Eye (tissue), 1 donor: ENCODE measurements at places on chromosomes 1 and 21.

DNA sequence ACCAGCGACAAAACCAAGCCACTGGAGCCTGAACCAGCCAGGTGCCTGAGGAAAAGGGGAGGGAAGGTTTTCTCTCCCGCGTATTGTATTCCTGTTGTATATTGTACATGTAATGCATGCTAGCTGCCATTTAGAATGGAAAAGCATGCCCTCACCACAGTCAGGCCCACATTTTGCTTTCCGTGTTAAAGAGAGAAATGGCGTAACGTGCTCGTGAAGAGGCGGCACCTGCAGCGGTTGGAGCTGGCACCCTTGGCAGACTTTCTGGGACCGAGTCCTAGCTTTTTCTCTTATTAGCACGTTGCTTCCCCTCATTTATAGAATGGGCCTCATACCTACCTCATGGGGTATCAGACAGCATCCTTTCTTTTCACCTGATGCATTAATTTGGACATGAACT, 135.3 kb upstream of the IRF2BP2 start:
- no peak for DNase-seq

GRCh38 chr1:205335692-205336091, 14.1 kb upstream of the NUAK2 start:
- peak; percentile 91 for DNase-seq

DNA sequence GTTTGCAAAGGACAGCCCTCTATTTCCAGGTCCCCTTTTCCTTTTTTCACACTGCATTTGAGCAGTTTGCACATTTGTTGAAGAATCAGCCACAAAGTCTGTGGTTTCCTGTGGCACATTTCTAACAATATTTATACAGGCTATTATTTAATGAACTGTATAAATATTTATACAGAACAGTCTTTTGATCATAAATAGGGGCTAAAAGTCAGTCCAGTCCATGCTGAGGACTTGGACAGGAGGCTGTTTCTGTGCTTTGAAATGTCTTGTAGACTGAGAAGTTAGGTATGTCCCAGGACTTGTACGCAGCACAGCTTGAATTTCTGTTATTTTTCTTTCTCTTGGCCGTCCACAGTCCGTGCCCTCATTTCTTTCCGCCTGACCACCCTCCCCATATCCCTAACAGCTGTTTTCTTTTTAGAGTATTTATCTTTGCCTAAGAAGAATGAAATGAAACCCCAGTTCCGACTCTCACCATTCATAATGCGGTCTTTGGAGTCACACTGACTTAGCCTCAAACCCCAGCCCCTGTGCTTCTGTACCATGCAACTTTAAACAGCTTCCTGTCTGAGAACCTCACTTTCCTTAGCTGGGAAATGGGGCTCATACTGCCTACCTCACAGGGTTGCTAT, 19.7 kb downstream of the FGGY start:
- peak; percentile 65 for DNase-seq

GRCh38 chr1:205663286-205663936, 16.9 kb downstream of the SLC45A3 start:
- DNase-seq = no peak

DNA sequence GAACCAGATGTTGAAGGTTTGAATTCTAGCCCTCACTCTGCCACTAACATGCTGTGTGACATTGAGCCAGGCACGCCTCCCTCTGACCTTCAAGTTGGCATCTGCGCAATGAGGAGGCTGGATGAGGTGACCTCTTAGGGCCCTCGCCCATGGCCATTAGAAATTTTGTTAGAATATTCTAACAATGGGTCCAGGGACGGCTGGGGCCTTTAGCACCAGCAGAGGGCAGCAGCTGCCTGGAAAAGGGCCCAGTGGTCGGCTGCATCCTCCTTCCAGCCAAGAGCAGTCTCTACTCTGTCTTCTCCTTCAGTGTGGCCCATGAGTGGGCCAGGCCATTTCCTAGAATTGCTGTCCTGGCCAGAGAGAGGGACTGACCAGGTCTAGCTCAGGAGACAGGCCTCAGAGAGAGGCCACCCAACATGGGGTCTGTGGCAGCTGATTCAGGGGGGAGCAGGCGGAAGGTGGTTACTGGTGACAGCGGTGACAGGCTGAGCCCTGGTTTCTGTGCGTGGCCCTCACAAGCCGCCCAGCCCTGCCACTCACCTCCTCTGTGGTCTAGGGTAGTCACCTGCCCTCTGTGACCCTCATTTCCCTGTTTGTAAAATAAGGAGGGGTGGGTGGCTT, 101.3 kb upstream of the ACTL8 start:
- DNase-seq = peak; percentile 83

DNA sequence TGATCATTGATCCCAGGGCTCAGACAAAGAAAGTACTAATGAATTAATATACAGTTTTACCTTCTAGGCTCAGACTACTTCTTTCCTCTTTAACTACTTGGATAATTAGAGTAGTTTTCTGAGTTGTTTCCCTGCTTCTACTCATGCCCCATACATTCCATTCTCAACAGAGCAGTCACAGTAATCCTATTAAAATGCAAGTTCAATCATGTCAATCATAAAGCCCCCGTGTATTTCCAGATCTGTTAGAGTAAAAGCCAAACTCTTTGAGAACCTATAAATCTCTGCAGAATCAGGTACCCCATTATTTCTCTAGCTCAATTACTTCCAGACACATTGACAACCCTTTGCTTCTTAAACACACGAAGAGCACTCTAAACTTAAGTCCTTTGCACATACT, 242.1 kb upstream of the PRMT6 start:
- peak; percentile 32 for DNase-seq

DNA sequence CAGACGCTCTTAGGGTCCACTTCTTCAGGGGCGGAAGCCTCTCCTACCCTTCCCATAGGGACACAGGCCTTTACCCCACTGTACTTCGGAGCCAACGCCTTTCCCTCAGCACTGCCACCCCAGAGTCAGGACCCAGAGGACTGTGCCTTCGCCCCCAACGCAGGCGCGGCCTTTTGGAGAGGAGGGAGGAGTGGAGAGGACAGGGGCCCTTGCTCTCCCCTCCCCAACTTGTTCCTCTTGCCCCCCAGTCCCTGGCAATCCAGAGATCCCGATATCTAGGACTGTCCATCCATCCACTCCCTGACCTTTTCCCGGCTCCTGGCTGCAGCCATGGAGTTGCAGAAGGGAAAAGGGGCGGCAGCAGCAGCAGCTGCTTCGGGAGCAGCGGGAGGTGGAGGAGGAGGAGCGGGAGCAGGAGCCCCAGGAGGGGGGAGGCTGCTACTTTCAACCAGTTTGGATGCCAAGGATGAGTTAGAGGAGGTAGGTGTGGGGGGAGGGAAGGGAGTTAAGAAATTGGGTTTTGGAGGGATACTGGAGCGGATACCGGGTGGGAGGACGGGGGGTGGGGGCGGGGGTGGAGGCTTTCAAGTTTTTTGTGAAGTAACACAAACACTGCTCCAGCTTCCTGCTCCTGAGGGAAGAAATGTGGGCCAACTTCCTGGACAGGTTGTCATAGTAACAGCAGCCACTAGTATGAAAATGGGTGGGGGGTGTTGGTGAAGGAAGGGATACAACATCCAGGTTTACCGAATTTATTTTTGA, 636 bp downstream of the INTS3 start:
- DNase-seq = peak; percentile 79

DNA sequence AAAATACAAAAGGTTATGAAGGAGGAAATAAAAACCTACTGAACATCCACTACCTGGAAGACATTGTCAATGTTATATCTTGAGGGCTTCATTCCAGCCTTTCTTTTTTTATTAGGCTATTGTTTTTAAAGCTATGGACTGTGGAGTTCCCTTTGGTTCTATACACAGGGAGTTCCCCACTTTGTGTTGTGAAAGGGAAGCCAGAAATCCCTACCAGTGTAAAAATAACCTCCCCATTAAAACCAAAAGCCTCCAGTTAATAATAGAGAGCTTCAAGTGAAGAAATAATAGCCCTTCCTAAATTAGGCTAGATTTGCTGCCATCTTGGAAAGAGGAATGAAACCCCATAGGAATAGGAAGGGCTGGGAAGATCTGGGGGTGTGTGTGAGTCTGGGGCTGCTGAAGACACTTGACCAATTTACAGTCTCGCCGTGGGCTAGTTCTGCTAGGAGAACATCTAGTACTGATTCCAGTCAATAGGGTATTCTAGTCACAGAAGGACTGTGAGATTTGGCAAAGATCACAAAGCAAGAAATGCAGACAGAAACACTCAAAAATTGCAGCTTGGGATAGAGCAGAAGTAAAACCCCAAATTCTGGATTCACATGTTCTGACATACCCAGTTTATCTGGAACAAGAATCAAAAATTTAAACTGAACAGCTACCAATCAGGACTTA, 32.4 kb upstream of the PTGFRN start:
- DNase-seq = peak; percentile 36

DNA sequence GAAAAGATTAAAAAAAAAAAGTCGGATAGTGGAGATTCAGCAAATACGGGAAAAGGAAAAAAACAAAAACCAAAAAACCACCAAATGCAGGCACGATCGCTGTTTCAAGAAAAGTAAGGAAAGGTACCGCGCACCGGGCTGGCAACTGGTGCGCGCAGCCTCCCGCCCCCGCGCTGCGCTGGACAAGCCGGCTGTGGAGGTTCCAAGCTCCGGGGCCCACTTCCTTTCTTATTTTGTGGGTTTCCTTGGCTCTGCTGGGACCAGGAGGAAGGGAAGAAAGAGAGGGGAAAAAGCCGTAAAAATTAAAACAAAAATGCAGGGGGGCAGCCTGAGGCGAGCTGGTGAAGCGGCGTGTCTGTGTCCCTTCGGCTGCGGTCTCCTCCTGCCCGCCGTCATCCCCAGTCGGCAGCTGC, 233 bp downstream of the ADAMTS5 start:
- no peak for DNase-seq

DNA sequence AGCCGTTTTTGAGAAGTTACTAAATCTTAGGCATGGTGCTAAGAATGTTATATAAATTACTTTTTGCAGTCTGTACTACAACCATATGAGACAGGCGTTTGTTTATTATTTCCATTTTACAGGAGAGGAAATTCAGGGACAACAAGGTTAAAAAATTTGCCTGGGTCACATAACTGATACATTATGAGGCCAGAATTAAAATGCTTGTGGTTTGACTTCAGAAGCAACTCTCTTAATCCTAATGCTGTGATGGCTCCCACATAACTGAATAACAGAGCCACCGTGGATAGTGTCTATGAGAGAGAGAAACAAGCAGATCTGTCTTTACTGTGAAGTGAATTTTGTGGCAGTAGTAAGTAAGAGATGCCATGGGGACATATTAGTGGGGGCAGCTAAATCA, 184.9 kb downstream of the NCAM2 start:
- DNase-seq = no peak

- DNase-seq = no peak
These were observed 248.1 kb upstream of the FMN2 start for GRCh38 chr1:239843541-239843940.

- no peak for DNase-seq
These were observed 2.4 kb upstream of the CCT8 start for GRCh38 chr21:29075706-29076466.

- DNase-seq = no peak
These were observed 67.2 kb downstream of the CD46 start for GRCh38 chr1:207818971-207819451.

GRCh38 chr1:57620605-57621004, 196.7 kb upstream of the DAB1 start:
- DNase-seq = peak; percentile 69

DNA sequence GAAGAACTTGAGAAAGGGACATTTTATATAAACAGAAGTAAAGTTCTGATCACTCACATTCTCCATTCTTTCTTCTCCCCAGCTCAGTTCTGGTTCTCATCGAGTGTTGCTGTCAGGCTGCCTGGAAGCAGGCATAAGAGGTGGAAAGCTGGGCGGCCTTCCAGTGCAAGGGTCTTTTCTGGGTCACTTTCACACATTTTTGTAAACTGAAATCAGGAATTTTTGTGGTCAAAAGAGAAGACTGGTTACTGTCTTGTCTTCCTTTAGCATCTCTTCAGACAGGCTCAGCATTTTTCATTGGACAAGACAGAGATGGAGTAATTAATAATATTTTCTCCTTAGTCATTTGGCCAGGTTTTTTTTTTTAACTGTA, 93.7 kb downstream of the CTH start:
- peak; percentile 18 for DNase-seq

DNA sequence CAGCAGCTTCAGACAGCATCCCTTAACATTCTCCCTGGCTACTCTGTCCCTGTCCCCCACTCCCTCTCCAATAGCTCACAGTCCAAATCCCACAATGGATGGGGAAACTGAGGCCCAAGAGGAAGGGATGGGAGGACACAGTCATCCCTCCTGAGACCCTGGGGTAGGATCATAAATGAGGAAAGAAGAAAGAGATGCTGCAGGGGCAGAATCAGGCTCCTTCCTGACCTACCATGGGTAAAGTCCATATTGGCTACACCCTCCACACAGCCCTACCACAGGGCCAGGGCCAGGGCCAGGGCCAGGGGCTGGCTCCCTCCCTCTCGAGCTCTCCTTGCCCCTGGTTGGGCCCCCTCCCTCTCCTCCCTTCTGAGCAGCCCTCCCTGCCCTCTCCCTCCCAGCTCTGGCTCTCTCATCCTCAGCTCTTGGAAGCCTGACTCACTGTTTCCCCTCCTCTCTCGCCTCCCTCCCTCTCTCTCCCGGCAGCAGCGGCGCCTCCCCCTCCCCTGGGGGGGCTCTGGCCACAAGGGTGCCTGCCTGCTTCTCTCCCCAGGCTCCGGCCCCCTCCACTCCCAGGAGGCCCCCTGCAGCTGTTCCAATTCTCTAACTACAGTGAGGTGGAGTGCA, 4.9 kb downstream of the AHDC1 start:
- DNase-seq = peak; percentile 69

DNA sequence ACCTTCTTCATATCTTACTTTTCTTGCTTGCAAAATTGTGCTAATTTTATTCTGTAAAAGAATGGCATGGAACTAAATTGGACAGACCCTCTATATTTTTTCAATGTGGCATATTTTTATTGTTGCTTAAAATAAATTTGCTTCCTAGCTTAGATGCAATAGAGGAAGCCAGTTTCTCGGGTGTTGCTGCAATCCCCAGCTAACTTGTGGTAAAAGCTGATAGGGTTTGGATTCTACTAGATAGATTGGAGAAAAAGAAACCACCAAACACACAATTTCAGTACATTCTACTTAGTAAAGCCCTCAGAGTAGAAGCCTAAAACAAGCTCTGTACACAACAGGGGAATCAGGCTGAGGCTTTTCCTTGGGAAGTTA, 49.5 kb upstream of the GCLM start:
- DNase-seq = no peak

DNA sequence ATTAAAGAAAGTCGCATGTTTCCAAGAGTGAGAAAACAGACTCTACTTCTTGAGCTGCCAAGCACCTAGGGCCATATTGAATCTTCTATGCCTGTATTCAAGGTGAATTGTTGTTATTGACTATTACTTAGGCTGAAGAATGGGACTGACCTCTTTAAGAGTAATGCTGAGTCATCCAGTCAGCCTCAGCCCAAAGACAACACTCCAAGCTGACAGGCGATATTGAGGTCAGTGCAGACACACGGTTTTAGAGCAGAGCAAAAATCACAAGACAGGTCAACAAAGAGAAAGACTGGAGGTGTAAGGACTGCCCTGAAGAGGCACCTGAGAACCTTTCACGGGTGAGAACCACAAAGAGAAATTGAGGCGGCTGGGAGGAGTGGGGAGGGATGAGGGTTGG, 146.9 kb downstream of the MIS18A start:
- DNase-seq = peak; percentile 41

- DNase-seq = no peak
These were observed 35.7 kb upstream of the GPR88 start for GRCh38 chr1:100502052-100502792.
